ENCODE measurements at places on chromosomes 16 and 17.

DNA sequence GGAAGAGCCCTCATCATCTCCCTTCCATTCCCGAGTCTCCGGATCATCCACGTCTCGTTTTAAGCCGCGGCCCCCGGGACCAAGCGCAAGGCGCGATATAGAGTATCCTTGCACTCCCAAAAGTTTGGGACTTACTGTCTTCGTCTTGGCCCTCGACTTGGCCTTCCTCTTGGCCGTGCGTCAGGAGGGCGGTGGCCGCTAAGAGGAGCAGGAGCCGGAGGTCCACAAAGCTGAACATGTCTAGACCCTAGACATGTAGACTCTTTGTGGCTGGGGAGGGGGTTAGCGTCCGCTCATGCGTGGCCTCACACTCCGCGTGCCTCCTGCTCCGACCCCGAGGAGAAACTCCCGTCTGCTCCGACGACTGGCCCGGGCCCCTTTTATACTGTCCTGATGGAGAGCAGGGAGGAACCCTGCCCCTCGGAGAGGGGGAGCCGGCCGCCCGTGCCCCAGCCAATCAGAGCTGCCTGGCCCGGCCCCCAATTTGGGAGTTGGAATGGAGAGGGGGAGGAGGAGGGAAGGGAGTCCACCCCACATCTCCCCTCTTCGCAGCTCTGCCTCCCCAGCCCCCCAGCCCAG is at the start of gene COL1A1:
Gene COL1A1 (minus strand): TSS at position 356 of the 579 bp plus-strand sequence. CDS start 118 bp downstream, at position 238.
- DNase-seq, result no peak

- no peak for DNase-seq
Observed at GRCh38 chr17:6796017-6796886, 20.2 kb downstream of the FBXO39 start.

DNA sequence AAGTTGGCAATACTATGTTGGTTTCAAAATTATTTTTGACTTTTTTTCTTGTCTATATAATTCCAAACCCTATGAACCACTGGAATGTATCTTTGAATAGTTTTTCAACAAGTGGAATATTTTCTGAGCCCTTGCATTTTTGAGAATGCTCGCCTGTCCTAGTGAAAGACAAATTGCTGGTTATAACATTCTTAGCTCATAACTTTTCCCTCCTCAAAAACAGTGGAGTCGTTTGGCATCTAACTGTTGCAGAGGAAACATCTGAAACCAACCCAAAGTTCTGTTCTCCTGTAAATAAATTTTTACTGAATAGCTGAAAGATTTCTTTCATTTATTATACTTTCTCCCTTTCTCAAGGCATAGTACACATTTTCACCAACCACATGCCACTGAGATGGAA is 11.3 kb upstream of the COX10 start:
- DNase-seq, result no peak

GRCh38 chr17:67376415-67376736 is 705 bp upstream of the PITPNC1 start:
- DNase-seq, result no peak

DNA sequence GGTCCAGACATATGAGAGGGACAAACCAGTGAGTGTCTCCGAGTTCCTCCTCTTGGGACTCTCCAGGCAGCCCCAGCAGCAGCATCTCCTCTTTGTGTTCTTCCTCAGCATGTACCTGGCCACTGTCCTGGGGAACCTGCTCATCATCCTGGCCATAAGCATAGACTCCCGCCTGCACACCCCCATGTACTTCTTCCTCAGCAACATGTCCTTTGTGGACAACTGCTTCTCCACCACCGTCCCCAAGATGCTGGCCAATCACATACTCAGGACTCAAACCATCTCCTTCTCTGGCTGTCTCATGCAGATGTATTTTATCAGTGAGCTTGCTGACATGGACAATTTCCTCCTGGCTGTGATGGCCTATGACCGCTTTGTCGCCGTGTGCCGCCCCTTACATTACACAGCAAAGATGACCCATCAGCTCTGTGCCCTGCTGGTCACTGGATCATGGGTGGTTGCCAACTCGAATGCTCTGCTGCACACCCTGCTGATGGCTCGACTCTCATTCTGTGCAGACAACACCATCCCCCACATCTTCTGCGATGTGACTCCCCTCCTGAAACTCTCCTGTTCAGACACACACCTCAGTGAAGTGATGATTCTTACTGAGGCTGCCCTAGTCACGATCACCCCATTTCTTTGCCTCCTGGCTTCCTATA is 19.2 kb downstream of the ZNF200 start:
- DNase-seq, result no peak

Data from ACHN (cell line).